ENCODE measurements at places on chromosomes 1 and 21. TPM values are rescaled to one million over a fixed set of nuclear protein-coding genes. Genes with fewer than 3 reads are reported as not detected.

GRCh38 chr1:11851180-11851579, 3.6 kb upstream of the NPPA start:
- no peak for DNase-seq

- DNase-seq: no peak
Observed at GRCh38 chr1:149849111-149849946, 50.0 kb upstream of the BOLA1 start.

GRCh38 chr1:169106921-169107602, 572 bp downstream of the ATP1B1 start:
- DNase-seq: no peak

GRCh38 chr21:31012133-31013089, 25.9 kb downstream of the KRTAP19-8 start:
- DNase-seq: no peak

DNA sequence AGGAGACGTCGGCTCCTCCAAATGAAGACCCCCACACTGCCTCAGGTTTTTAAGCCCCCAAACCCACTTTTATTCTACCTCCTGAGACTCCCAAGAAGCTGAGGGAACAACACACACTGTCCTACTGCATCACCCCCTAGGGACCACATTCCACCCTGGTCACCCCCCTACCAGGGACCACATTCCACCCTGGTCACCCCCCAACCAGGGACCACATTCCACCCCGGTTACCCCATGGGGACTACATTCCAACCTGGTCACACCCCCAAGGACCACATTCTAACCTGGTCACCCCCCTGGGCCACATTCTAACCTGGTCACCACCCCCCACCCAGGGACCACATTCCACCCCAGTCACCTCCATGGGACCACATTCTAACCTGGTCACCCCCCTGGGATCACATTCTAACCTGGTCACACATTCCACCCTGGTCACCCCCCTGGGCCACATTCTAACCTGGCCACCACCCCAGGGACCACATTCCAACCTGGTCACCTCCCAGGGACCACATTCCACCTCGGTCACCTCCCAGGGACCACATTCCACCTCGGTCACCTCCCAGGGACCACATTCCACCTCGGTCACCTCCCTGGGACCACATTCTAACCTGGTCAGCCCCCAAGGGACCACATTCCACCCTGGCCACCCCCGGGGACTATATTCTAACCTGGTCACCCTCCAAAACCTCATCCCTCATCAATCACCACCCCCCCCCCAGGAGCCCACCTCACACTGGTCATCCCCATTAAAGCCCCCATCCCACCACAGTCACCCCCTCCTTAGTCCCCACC, 587.6 kb downstream of the NPHP4 start:
- no peak for DNase-seq

DNA sequence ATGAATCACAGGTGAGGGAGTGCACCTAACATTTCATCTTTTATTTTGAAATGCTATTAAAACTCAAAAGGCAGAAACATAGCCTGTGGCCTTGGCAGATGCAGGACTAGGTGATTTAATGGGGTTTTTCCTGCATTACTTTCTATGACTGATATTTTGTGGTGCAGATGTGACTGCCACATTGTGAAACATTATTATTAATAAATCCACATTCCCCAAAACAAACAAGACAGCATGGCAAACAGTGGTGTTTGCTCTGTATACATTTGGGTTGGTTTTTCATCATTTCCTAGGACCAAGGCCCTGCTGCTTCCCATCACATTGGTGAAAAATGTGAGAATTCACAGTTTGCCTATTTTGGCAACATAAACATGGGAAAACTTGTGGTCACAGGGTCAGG, 247.6 kb upstream of the SGIP1 start:
- DNase-seq: no peak

The CCDC24 gene
- 4.3 TPM for total RNA-seq

The TRIM63 gene
- total RNA-seq: not detected
